Lower lobe of right lung (tissue), 2 donors: ENCODE measurements at places on chromosomes 11 and 22. TPM values are rescaled to one million over a fixed set of nuclear protein-coding genes. Genes with fewer than 3 reads are reported as not detected.

PDE2A gene
- total RNA-seq = 19.5 TPM

TRPM5 gene
- not detected for total RNA-seq

TPCN2 gene
- total RNA-seq = 18.2 TPM

SLC43A3 gene
- total RNA-seq = 102 TPM

OR51L1 gene
- total RNA-seq = not detected

OR4B1 gene
- not detected for total RNA-seq

OR8A1 gene
- not detected for total RNA-seq

FERMT3 gene
- total RNA-seq = 92.0 TPM

LYVE1 gene
- total RNA-seq = 95.2 TPM

PLA2G3 gene
- total RNA-seq = 5.0 TPM

TUBA8 gene
- total RNA-seq = 1.3 TPM
